ENCODE measurements at places on chromosomes 11 and 22.
A peak's percentile ranks its signal among the peaks of the same experiment; 100 is the strongest.

DNA sequence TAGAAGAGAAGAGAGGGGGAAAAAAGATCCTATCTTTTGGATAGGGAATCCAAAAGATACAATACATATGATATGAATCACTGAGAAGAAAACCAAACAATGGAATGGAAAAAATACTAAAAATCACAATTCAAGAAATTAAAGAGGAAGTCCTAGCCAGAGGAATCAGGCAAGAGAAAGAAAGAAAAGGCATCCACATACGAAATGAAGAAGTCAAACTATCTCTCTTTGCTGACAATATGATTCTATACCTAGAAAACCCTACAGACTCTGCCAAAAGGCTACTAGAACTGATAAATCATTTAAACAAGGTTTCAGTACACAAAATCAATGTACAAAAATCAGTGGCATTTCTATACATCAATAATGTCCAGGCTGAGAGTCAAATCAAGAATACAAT lies 91.4 kb downstream of the EFCAB6 start:
- DNase-seq = no peak

DNA sequence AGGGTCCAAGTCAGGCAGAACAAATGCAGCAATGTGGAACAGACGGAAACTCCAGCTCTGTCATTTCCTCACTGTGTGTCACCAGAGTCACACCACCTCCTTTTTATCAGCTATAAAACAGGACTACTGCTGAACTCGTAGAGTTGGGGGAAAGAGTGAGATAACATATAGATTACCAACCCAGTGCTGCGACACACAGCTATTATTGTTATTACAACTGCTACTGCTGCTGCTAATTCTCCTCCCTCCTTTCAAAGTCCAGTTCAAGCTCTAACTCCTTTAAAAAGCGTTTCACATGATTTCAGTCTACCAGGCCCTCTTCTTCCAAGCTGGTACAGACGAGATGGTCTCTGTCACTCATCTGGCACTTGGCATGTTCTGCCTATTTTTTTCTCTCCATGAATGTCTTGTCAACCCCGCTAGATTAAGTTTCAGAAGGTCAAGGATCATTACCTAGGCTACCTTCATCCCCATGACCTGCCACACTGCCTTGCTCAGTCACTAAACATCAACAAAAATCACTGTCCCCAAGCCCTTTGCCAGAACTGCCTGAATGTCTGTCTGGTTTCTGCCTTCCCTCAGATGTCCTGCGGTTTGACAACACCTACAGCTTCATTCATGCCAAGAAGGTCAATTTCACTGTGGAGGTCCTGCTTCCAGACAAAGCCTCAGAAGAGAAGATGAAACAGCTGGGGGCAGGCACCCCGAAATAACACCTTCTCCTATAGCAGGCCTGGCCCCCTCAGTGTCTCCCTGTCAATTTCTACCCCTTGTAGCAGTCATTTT lies 3.7 kb upstream of the MTFP1 start:
- DNase-seq = no peak

- no peak for DNase-seq
Measured at GRCh38 chr11:118098996-118099837, 12.5 kb upstream of the SMIM35 start.

DNA sequence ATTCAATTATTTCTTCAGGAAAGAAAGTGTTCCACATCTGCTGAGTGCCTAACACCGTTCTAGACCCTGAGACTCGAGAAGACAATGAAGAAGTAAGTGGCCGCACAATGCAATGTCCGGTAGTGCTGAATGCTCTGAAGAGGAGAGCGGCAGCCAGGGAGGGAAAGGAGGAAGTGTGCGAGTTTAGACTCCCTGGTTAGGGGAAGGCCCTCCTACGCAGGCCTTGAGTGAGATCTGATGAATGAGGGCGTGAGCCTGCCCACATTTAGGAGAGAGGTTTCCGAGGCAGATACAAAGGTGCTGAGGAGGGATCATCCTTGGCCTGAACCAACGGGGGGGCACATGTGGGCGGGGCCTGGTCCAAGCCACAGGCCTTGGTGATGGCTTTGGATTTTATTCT lies 558.6 kb downstream of the NTM start:
- DNase-seq = no peak

DNA sequence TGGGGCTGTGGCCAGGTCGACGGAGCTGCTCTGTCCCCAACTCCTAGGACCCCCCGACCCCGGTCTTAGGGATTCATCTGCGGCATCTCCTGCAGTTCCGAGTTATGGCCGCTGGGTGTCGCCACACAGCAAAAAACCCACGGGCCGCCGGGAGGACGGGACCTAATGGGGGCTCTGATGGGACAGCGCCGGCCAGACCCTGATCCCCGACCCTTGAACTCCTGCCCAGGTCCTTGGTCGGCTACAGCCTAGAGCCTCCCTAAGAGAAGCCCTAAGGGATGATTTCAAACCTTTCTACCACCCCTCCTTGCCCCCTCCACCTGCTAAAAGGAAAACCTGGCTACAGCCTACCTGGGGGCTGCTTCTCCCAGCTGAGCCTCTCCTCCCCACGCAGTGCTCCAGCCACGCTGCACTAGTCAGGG lies 30.8 kb upstream of the LRRC10B start:
- DNase-seq = peak; percentile 66

- peak; percentile 32 for DNase-seq
Measured at GRCh38 chr11:10930224-10930971, 72.5 kb upstream of the ZBED5 start.

DNA sequence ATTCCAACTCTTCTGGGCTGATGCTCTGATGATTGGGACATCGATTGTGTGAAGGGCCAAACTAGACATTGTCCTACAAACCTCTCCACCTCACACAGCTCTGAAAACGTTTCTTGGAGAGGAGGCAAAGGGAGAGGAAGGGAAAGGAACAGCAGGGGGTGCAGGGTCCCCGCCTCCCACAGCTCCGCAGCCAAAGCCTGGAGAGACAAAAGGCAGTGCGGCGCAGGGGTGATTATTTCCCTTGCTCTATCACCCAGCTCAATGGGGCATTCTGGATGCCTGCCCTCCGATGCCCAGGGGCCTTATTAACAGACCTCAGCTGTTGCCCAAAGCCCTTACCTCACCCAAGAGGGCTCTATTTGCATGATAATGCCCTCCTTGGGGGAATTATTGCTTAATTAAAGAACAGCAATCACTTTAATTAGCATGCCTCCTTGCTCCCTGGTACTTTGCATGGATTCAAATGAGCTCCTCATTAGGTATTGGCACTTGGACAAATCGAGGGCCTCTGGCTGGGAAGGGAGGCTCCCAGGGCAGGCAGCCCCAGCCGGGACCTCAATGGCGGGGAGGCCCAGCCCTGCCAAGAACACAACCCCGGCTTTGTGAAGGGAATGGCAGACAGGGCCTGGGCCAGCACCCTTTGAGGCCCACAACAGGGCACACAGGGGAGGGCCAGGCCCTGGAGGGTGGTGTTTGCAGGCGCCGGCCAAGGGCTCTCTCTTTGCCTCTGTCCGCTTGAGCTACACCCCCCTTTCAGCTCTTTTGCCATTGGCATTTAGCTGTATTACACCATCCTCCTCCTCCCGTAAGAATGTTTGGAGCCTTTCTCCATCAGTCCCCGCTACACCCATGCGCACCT lies 19.8 kb upstream of the CDON start:
- no peak for DNase-seq

DNA sequence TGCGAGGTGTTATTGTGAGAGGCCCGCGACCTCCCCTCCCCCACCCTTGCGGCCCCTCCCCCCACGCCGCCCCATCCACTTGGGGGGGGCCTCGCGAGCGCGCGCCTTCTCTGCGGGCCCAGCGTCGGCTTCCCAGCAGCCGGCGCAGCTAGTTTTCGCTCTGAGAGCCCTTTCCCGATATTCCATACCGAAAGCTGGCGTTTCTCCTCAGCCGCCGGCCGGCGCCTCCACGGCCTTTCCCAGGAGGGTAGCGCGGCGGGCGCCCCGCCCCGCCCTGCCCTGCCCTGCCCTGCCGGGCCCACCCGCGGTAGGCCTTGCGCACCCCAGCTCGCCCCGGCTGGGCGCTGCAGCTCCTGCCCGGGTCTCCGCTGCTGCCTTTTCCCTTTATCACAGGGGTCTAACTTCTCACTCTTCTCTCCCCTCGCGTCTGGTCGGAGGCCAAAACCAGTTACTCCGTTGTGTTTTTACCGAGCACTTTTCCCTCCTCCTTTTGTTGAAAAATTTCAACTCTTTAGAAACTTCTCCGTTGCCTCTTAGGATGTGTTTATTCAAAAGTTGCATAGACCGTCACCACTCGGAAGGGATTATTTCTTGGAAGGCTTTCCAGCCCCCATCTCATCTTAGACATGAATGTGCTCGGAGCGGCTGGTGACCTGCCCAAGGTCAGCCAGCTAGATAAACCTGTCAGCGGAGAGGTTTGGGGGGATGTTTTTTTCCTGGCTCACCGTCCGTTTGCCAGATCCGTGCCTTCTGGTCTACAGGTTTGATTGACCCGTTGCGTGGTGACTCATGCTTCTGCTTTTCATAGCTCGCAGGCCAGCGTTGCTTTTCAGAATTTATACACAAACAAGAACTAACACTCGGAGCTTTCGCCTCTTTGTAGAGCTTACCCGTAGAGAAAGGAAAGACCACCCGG lies 648 bp downstream of the PAFAH1B2 start:
- DNase-seq = peak; percentile 43

GRCh38 chr11:70885281-70886231 lies 366.8 kb downstream of the SHANK2 start:
- no peak for DNase-seq

DNA sequence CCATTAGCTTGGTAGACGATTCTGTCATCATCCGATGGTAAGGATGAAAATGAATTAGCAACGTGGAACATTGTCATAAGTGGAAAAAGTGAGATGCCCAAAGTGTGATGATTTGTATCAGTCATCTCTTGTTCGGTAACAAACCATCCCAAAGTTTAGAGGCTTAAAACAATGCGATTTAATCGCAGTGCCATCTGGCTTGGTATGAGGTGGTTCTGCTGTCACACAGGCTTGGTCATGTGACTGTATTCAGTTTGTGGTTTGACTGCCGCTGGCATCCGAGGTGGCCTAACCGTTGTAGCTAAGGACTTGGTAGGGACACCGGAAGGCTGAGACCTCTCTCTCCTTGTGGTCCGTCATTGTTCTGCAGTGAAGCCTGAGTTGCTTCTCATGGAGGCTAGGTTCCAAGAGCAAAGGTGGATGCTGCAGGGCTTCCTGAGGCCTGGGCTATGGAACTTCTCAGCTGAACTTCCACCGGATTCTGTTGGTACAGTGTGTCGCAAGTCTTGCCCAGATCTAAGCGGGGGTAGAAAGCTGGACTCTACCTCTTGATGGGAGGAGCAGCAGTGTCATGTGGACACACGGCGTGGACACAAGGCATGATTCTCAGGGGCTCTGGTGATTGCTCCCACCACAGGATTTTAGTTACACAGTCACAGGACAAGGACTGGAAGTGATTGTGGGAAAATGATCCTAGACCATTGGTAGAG lies 36.3 kb downstream of the BCR start:
- DNase-seq = no peak
